Head of caudate nucleus (tissue), 42 donors: ENCODE measurements at places on chromosomes 7 and 10.

- no peak for DNase-seq
Observed at GRCh38 chr10:114482480-114483304, 78.4 kb upstream of the AFAP1L2 start.

DNA sequence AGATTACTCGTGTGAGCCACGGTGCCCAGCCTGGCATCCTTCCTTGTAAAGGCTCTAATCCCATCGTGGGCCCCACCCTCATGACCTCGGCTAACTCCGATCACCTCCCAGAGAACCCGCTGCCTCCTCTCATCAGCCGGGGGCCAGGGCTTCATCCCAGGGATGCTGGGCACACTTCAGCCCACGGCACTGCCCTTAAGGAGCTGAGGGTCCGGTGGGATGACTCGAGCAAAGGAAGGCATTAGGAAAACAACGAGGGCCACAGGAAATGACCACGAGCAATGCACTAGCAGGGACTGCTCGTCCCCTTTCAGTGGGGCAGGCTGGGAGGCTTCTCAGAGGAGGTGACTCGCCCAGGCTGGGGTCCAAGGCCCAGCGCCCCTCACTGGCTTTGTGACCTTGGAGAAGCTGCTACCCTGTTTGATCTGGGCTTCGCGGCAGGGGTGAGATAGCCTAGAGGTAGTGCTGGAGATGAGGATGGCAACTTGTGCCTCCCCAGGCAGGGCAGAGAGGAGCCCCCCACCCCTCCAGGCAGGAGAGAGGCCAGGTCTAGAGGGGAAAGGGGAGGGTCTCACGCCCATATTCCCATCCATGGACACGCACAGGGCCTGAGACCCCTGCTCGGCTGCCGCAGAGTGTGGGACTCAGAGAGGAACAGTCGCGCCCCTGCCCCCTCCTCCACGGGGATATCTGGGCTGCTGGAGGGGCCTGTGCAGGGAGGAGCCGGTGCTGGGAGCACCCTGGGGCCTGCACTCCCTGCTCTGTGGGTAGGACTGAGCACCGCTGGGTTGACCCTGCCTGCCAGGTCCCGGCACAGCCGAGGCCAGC, 26.8 kb downstream of the ELFN1 start:
- DNase-seq = no peak

DNA sequence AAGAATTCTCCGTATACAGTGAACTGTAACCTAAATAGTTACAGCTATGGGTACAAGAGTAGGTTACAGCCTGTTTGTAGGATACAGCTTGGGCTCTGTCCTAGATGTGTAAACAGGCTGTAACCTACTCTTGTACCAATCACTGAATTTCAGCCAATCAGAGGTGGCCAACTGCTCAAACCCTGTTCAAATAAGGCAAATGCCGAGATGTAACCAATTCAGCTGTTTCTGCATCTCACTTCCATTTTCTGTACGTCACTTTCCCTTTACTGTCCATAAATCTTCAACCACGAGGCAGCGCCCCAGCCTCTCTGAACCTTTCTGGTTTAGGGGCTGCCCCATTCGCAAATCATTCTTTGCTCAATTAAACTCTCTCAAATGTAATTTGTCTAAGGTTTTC, 8.3 kb upstream of the MMP21 start:
- DNase-seq = no peak

DNA sequence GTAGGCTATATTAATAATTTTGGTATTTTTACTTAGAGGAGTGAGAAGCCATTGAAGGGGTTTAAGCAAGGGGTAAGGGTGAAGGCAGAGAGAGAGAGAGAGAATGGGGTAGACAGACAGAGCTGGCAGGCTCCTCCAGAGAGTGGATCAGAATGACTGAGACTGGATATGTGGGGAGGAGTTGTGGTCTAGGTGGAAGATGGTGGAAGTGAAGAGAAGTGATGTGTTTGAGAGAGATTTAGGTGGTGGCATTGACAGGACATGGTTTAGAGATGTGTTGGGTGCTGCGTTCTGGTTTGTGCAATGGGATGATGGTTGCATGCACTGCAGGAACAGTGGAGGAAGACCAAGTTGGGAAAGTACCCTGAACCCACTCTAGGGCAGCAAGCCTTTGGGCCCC, 92.2 kb downstream of the CCNY start:
- no peak for DNase-seq

GRCh38 chr7:130290745-130291144, 2.2 kb upstream of the CPA4 start:
- DNase-seq = no peak

- DNase-seq = no peak
Observed at GRCh38 chr10:89785095-89785494, 83.7 kb downstream of the KIF20B start.

- no peak for DNase-seq
Observed at GRCh38 chr7:347001-347590, 57.1 kb downstream of the FOXL3 start.

DNA sequence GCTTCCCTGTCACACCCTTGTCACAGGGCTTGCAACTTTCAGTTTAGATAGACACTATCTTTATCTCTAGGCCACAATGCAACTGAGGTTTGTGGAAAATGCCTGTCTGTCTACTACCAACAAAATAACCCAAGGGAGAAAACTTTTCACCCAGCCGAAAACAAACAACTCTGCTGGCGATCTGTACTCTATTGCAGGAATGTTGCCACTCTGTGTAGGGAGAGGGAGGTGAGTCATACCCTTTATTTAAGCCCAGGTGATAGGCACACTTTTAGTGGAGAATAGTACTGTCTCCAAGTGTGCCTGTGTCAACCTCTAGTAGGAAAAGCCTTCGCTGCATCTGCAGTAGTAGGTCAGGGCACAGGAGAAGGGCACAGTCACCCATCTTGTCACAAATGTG, 108.3 kb downstream of the SLC25A40 start:
- no peak for DNase-seq

DNA sequence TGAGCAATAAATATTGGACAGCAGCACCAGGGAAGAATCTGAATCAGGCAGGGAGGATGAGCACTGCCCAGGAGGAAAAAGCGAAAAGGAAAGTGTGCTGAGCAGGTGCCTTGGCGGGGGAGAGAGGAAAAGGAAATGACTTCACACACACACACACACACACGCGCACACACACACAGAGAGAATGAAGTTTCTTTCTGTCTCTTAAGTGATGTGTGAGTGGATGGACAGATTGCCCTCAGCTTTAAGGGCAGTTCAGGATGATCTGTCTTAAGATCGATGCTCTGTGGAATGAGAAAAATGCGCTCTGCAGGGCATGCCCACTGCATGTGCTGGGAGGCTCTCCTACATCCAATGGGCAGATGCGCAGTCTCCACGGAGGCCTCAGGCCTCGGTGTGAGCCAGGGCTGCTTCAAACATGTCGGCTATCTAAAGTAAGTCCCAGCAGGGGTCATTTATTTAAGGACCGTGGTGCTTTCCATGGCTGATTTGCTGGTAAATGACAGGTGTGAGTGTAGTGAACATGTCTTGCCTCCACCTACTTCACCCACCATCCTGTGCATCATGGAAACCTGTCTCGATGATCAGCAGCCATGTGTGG, 2.5 kb upstream of the ACBD5 start:
- DNase-seq = peak; percentile 59

GRCh38 chr10:117240621-117241529, at the start of gene SLC18A2:
SLC18A2 (plus strand) TSS chr10:117241114; CDS start chr10:117241694, 580 bp downstream.
- DNase-seq = no peak

DNA sequence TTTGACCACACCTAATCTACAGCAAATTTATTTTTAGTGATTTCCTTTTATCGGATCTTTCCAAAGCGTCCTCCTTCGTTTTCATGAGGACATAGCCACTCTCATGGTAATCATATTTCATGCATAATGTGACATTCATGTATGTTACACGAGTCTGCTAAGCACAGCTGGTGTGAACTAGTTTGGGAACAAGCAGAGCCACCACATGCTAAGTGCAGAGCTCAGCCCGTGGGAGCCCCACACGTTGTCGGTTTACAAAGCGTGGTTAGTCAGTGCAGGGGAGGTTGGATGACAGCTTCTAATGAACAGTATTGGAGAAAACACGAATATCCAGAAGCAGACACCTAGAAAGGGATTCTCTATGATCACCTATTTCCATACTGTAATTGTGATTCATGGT, 78.4 kb upstream of the GJD4 start:
- DNase-seq = no peak

DNA sequence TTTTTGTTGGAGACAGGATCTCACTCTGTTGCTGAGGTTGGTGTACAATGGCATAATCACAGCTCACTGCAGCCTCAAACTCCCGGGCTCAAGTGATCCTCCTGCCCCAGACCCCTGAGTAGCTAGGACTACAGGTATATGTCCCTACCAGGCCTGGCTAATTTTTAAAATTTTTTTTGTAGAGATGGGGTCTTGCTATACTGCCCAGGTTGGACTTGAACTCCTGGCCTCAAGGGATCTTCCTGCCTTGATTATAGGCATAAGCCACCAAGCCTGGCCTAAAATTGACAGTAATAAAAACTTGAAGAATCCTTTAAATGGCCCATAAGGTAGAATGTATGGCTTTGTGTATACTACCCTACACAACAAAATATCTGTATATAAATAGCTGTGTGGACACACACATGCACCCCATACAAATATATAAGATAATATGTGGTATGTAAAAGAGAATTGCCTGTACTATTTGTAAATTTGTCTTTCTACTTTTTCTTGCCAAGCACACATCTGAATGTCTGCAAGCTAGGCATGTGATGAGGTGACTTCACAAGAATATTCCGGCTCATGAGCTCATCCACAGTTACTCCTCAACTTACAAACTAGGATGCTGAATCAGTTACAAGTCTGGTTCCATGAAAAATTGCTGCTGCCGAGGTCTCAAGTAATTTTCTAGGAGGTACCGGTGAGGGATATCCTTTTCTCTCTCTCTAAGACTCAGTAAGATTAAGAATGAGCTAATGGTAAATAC, 26.6 kb downstream of the POLR3A start:
- DNase-seq = no peak

GRCh38 chr10:44300666-44301649, 83.9 kb downstream of the CXCL12 start:
- peak; percentile 50 for DNase-seq

DNA sequence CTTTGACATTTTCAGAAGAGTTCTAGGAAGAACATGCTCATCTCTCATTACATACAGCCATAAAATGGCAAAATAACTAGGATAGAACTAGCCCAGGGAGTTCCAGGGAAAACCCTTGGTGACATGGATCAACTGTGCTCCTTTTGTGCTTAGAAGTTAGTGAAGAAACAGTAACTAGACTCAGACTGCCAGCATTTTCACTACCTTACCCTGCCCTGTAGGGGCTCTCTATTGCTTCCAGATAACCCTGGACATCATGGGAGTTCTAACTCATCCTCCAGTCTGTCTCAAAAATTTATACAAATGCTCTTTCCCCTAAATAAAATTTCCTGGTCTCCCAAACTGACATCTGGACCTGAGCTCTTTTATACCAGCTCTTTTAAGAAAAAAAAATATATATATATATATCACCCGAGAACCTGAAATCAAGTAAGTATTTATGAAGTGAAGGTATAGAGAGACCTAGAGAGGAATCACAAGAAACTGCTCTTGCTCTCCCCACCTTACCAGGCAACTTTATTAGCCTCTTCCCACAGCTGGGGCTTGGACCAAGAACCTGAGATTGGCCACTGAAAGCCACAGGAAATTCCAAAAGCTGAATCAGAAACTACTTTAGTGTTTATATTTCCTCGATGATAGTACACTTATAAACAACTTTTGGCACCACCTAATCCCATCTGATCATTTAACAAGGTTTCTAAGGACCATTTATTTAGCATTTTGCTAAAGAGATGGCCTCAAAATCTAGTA, 101.4 kb downstream of the RELN start:
- no peak for DNase-seq
